ENCODE measurements at places on chromosomes 5 and 9.
A peak's percentile ranks its signal among the peaks of the same experiment; 100 is the strongest.

GRCh38 chr9:128232528-128233428 is 29.6 kb downstream of the DNM1 start:
- no peak for DNase-seq

- no peak for DNase-seq
These were observed 18.3 kb upstream of the FUBP3 start for GRCh38 chr9:130561056-130561455.

GRCh38 chr5:115601701-115602590 is at the start of gene TICAM2:
Gene TICAM2, minus strand, starts transcription at chr5:115602479. Its CDS starts 21,223 bp downstream, at chr5:115581256.
- DNase-seq = peak; percentile 38

DNA sequence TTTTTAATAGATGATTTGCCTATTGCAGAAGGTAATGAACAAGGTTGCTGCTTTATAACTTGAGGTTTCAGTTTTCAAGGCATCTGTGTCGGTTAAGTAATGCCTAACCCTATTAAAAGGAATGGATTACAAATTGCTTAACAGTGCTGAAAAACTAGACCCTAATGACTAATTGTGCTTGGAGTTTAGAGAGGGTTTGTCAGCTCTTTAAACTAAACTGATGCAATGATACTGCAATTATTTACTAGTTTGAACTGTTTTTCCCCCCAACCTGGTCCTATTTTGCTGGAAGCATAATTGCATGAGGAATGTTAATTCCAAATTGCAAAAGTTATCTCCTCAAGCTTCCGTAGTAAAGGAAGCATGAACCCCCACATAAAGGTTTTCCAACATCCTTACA is 39.3 kb upstream of the TLX3 start:
- no peak for DNase-seq

GRCh38 chr9:79977510-79978197 is 405.9 kb downstream of the TLE4 start:
- DNase-seq = no peak

- no peak for DNase-seq
These were observed 73.2 kb downstream of the SIL1 start for GRCh38 chr5:139124774-139125520.

DNA sequence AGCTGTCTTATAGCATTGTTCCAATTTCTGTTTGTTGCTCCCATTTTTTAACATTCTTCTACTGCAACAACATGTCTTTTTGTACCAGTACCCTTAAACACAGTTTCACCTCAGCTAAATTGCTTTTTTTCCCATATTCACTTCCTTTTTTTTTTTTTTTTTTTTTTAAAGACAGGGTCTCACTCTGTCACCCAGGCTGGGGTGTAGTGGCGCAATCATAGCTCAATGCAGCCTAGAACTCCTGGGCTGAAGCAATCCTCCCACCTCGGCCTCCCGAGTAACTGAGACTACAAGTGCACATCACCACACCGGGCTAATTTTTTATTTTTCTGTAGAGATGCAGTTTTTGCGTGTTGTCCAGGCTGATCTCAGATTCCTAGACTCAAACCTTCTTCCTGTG is 161.3 kb downstream of the NIPBL start:
- DNase-seq = no peak

- no peak for DNase-seq
These were observed 36.2 kb downstream of the SH3PXD2B start for GRCh38 chr5:172417983-172418630.

GRCh38 chr5:53479590-53480415 is 626 bp upstream of the FST start:
- no peak for DNase-seq

DNA sequence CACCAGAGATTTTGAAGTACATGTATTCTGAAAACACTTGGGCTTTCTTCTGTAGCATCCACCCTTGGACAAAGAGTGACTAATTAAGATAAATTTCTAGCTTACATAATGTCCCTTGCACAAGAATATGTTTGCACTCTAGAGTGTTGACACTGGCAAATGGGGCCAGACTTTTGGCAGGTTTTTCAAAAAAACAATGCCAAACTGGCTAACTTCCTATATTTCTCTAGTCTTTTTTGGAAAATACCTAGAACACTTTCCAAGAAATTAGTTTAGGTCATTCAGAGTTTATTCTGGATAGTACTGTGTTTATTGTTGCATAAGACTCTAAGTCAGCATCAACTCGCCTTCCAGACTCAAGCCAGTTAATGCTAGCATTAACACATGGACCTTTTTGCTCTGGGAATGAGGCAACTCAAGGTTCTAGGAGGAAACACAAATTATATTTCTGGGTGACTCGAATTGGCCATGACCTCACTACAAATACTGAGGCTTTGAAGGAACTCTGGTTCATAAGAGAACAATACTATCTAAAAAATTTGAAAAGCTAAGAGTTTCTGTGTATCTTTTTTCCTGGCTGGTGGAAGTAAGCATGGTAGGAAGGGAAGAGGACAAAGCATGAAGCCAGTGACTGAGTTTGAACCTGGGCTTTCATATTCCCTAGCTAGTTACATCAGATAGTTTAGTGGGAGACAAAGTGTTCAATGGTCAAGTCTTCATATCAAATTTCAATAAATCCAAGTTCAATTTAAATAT is 101.6 kb downstream of the NREP start:
- DNase-seq = no peak

GRCh38 chr9:120680579-120680978 is 33.7 kb downstream of the MEGF9 start:
- no peak for DNase-seq

DNA sequence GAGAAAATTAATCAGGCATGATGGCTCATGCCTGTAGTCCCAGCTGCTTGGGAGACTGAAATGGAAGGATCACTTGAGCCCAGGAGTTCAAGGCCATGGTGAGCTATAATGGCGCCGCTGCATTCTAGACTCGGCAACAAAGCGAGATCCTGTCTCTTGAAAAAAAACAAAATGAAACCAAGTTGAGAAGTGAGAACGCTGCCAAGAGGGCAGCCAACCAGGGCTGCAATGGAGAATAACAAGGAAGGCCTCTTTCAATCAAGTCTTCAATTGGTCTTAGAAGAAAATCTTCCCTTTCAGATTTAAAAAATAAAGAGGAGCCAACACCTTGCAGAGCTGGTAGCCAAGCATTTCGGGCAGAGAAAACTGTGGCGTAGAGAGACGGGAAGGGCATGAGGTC is 14.7 kb downstream of the KIAA1958 start:
- DNase-seq = no peak

DNA sequence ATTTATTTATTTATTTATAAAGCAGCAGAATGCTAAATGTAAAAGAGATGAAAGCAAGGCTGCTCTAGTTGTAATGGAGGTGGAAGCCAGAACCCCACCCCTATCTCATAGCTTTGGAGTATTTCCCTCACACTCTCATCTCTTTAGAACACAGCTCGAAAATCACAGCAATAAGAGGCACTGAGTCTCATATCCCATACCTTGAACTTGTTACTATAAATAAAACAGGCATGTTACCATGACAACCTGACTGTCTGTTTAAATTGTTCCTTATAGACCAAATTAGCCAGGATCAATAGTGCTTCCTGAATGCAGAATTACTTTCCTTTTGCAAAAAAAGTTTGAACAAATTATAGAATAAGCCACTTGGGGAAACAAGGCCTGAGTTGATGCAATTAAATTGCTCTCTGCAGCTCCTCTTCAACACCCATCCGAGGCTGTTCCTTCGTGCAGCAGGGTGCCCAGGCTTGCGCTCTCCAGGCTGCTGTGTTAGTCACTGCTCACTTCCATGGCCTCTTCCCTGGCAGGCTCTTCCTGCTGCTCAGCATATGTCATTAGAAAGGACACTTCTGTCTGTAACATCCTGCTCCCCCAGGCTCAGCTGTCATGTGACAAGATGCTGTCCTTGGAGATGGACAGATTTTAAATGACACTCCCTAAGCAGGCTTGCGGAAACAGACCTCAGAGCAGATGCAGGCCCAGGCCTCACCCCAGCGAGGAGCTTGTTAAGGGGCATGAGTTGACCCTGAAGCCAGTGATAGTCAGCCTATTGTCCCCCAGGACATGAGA is 120.2 kb downstream of the CARTPT start:
- no peak for DNase-seq

DNA sequence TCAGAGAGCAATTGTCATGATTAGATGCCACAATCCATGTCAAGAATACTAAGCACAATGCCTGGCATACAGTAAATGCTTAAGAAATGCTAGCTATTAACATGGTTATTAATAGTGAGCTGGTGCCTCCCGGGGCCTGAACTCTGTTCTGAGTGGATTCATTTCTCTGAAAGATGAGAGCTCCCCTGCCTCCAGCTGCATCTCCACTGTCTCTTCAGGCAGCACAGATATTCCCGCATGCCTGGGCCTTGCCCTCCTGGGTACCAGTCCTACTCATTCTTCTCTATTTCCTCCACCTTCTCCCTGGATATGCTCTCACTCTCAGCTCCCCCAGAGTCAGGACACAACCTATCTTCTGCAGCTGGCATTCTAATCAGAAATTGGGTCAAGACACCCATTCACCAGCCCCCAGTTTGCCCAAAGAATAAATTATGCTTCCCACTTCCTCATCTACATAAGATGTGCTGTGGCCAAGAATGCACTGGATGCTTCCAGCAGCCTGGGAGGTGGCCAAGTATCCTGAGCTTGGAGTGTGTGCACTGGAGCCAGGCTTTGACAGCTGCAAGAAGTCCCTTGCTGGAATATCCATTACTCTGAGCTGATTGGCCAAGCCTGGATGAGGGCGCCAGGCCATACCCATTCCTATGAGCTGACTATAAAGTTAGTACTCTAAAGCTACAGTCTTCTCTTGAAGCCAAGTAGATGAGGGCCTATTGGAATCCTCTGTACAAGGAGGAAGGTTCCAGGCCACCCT is 669.0 kb downstream of the ACTL7B start:
- no peak for DNase-seq

- DNase-seq = no peak
These were observed 31.8 kb downstream of the FABP6 start for GRCh38 chr5:160260881-160261815.

DNA sequence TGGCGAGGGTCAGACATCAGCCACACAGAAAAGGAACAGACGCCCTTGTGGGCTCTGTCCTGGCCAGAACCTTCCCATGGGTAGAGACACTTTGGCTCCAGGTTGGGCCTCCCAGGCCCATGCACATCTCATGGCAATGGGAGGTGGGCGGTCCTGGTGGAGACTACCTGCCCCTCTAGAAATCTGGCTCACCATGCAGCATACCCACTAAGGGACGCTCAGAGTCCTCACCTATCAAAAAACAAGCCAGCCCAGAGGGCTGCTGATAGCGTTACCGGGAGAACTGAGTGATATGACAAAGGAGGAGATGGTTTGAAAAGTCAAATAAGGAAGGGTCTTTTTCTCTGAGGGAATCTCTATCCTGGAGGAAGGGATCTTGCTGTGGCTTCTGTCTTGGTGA is 62.1 kb downstream of the C5orf15 start:
- DNase-seq = no peak

GRCh38 chr5:113660706-113661250 is 147.3 kb downstream of the YTHDC2 start:
- DNase-seq = no peak

DNA sequence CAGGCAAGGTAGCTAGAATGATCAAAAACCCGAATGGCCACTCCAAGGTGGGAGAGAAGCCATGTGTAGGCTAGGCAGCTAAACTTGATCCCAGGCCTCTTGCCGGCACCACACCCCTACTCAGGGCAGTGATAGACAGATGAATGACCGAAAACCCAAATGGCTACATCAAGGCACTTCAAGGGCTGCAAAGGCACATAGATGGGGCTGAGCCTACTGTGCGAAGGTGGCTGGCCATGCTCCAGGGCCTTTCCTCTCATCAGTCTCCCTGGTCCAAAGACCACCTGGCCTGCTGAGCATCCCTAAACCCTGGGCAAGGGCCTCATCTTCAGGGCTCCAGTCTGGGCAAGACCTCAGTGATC is 3.7 kb upstream of the TIFAB start:
- DNase-seq = no peak

- no peak for DNase-seq
These were observed 95.8 kb downstream of the ANKRD18B start for GRCh38 chr9:33619666-33620404.

GRCh38 chr9:135858491-135859185 is 48.7 kb downstream of the CAMSAP1 start:
- no peak for DNase-seq

GRCh38 chr5:1652873-1653697 is 129.3 kb upstream of the LPCAT1 start:
- no peak for DNase-seq

All from activated gamma-delta T cell treated with anti-CD3 and anti-CD28 coated beads, Interleukin-2, amount 50 U/mL, for 16 hours (primary cell).